Renal cortex interstitium (tissue), 15 donors: ENCODE measurements at places on chromosomes 4 and X. TPM values are rescaled to one million over a fixed set of nuclear protein-coding genes. Genes with fewer than 3 reads are reported as not detected.

DNA sequence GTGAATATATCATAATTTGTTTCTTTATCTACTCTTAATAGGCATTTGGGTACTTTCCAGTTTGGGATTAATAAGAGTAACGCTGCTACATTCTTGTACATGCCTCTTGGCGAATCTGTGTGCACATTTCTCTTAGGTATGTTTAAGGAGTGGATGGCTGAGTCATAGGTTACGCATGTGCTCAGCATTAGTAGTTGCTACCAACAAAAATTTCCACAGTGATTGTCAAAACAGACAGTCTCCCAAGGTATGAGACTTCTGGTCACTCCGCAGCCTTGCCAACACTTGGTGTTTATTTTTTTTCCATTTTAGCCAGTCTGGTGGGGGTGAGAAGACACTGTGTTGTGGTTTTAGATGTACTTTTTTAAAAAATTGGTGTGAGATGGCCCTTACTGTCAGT, 44.6 kb downstream of the FGFBP1 start:
- DNase-seq, result no peak

DNA sequence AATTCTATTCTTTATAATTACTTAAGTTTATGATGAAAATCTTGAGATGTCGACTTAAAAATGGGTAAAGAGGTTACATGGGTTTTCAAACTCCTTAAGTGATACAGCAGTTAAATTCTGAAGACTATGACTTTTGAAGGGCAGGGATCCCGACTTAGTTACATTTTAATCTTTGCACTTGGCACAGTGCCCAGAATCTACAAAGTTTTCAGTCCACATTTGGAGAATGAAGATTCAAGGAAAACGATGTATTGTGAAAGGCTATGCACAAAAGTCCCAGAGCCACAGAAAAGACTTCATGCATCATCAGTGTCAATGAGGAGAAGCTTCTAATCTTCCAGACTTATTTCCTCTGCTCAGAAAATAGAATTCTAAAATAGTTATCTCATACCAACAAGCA, 36.3 kb upstream of the GRPR start:
- no peak for DNase-seq

DNA sequence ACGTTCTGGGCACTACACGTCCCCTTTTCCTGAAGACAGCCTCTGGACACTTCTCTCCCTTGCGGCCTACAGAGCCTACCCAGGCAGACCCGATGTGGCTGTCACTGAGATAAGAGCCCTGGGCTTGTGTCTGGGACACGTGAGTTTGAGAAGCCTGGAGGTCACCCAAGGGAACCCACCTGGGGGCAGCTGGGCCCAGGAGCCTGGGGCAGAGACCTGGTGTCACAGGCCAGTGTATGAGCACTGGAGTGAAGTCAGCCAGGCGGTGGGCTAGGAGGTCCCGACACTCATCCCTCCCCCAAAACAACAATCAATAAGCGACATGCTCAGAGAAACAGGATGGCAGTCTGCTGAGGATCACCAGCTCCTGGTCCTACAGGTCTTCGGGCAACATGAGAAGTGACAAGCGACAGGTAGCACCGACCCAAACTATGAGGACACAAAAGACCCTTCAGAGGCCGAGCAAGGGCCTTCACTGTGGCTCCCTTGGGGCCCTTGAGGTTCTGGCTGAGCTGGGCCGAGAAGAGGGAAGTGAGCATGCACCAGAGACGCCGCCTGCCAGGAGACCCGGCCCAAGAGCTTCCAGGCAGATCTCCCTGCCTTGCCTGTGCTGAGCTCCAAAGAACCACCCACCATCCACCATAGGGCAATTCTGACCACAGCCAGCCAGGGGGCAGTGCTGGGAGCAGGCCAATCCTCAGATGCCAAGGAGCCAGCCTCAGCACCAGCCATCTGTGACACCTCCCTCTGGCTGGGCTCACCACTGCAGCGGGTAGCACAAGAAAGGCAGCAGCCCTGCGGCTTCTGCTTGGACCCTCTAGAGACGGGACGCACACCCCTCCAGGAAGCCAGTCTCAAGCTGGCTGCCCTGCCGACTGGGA, 11.0 kb upstream of the DUSP9 start:
- DNase-seq, result no peak

DNA sequence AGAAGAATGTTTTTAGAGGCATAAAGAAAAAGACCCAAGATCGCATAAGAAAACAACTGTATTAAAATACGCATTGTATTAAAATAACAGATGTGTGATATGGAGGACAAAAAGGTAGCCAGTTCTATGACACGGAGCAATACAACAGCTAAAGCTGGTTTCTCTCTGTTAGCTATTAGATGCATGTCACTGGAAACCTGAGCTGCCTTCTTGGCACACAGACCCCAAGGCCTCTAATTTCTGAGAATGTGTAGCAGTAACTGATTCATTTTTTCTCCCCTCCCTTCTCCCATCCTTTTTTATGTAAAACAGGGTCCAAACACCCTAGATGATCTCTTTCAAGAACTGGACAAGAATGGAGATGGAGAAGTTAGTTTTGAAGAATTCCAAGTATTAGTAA, 4.1 kb downstream of the S100G start:
- no peak for DNase-seq

DNA sequence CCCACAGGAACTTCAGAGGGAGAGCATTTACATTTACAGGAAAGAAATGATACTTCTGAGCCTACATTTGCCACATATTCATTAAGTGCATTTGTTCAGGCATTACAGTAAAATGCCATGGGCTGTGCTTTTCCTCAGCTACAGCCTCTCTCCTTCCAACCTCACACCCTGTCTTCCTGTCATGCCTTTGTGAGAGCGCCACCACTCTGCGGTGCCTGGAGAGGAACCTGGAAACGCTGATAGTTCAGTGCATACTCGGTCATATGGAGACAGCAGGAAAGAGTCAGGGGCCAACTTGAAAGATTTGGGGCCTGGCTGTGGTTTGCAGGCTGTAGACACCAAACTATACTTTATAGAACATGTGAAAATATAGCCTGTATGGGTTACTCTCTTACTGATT, 40.5 kb downstream of the NFKB1 start:
- no peak for DNase-seq

- no peak for DNase-seq
Measured at GRCh38 chrX:36581030-36581429, 427.1 kb upstream of the FAM47C start.

- DNase-seq, result no peak
Measured at GRCh38 chrX:69037786-69038185, 127.5 kb downstream of the PJA1 start.

- DNase-seq, result no peak
Measured at GRCh38 chrX:25226151-25226550, 210.4 kb upstream of the ARX start.

GRCh38 chrX:19725641-19726040, 161.8 kb downstream of the SH3KBP1 start:
- no peak for DNase-seq

DNA sequence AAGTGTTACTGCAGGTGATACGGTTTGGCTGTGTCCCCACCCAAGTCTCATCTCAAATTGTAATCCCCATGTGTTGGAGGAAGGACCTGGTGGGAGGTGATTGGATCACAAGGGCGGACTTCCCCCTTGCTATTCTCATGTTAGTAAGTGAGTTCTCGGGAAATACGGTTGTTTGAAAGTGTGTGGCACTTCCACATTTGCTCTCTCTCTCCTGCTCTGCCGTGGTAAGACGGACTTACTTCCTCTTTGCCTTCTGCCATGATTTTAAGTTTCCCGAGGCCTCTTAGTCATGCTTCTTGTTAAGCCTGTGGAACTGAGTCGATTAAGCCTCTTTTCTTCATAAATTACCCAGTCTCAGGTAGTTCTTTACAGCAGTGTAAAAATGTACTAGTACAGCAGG, 65.2 kb upstream of the SLC7A11 start:
- DNase-seq, result no peak

GRCh38 chr4:152165146-152165545, 370.7 kb downstream of the FBXW7 start:
- no peak for DNase-seq

- DNase-seq, result no peak
Measured at GRCh38 chr4:101931619-101932018, 141.1 kb downstream of the BANK1 start.

DNA sequence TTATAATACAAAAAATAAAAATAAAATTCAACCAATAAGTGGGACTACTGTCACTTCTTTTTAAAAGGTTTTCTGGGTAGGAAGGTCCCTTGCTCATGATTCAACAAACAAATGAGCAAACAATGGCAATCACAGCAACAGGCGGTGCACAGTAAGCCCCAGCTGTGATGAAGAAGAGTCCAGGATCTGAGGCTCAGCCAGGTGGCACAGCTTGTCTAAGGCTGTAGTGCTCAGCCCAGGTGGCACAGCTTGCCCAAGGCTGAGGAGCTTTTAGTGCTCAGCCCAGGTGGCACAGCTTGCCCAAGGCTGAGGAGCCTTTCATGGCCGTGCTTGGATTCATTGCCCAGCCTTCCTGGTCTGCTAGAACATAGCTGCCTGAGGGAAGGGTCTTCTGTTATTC, 75.0 kb downstream of the ZFYVE28 start:
- no peak for DNase-seq

GRCh38 chrX:41526925-41527324, 79.8 kb downstream of the NYX start:
- DNase-seq, result no peak

GRCh38 chrX:19133231-19133630, 11.0 kb upstream of the ADGRG2 start:
- DNase-seq, result no peak

GRCh38 chrX:2516623-2517022, 15.8 kb upstream of the DHRSX start:
- DNase-seq, result no peak

DNA sequence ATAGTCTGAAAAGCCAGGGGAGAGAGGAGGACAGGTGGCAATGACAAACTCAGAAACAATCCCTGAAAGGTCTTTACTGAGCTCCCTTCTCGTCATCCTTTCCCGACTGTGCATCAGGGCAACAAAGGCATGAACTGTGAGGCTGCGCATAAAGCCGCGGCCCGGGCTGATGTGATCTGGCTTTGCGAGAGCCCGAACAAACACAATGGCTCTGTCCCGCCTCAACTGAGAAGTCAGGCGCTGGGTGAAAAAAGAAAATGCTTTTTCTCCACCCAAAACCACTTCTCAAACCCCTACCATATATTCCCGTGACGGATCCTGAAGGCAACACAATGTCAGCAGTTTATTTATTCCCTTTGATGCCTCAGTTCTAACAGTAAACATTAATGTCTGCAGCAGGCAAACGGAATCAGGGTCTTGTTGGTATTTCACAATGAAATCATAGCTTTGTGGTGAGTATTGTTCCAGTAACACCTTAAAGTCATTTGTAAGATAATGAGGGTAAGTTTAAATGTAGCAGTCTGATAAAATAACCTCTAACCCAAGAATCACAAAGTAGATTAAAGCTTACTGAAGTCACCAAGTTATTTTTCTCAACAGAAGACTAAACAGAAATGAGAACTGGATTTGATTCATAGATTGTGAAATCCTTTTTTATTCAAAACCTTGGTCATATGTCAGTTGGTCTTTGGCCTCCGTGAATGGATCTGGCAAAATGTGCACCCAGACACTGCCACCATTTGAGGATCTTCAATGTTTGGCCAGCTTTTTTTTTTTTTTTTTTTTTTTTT, 67.4 kb downstream of the APBB2 start:
- no peak for DNase-seq

DNA sequence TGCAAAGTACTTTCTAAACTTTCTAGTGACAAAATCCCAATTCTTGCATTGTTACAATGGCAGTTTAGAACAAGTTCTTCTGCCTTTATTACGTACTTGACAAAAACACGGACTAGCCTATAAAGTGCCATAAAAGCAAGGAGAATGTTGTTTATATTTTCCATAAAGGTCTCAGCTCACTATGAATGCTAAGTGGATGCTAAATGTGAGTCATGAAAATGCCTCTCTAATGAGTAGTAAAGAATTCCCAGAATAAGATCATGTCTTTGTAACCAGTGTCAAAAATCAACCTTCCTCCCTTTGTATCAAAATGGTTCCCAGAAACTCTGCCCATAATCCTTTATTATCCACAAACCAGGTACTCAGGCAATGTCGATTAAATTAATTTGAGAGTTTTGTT, 539.8 kb upstream of the SLIT2 start:
- no peak for DNase-seq

DNA sequence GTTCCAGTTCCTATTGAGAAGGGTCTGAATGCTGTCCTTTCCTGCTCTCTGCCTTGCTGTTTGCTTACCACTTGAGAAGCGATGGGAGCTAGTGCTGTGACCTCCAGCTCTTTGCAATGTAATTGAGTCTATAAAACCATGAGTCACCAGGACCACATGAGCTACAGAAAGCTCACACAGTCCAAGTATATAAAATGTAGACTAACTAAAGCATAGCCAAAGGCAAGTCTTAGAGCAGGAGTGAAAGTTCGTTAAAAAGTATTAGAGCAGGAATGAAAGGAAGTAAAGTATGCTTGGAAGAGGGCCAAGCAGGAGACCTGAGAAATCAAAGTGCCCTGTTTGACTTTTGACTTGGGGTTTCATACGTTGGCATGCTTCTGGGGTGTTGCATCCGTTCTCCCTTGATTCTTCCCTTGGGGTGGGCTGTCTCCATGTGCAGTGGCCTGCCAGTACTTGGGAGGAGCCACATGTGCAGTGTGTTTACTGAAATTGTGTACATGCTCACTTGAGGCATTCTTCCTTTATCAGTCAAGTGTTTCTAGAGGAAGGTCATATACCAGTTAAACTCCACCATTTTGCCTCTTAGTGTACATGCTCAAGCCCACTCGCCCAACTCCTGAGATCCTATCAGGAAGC, 71.3 kb upstream of the KIT start:
- DNase-seq, result no peak

DNA sequence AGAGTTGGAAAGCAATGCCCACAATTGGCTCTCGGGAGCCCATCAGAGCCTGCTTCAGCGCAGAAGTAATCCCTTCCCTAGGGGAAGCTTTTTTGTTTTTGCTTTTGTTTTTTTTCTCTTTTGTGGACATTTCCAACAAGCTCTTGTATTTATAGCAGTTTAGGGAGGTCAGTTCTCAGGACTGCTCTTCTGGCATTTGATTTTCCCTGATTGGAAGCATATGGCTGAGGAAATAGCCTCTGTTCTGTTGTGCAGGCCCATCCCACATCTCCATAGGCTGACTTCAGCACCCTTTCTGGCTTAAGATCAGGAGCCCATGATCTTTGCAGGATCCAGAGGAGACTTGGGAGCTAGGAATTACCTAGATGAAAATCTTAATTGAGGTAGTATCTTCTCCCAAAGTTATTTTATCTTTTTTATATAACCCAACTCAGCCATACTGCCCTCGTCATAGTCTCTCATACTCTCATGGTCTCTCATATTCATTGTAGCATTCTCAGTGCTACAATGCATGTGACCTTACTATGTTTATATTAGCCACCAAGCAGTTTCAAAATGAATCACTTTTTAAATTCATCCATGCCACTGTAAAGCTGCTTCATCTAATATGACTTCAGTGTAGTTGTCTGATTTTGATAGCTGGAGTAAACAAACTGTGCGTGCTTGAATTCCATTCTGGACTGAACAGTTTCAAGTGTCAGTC, 16.7 kb downstream of the PAGE4 start:
- no peak for DNase-seq

- no peak for DNase-seq
Measured at GRCh38 chr4:106565727-106566126, 197.1 kb upstream of the GIMD1 start.

- DNase-seq, result no peak
Measured at GRCh38 chr4:58192217-58192616, 1082.0 kb upstream of the IGFBP7 start.

The GPR34 gene
- polyA plus RNA-seq, result 5.1 TPM

The SHROOM3 gene
- polyA plus RNA-seq, result 33.4 TPM

The F8A3 gene
- 8.0 TPM for polyA plus RNA-seq

The PPP4R3C gene
- polyA plus RNA-seq, result not detected

The DUX4 gene
- not detected for polyA plus RNA-seq

The BCOR gene
- 53.0 TPM for polyA plus RNA-seq

The ANXA10 gene
- polyA plus RNA-seq, result 0.34 TPM

The RNF175 gene
- polyA plus RNA-seq, result 5.2 TPM

The SLC6A14 gene
- 0.19 TPM for polyA plus RNA-seq

The ZNF630 gene
- 3.6 TPM for polyA plus RNA-seq
